Ammon's horn (tissue), 1 donor: ENCODE measurements at places on chromosomes 4 and X.

GRCh38 chr4:153427363-153428071, 38.6 kb upstream of the TMEM131L start:
- no peak for DNase-seq

GRCh38 chr4:8191136-8191747, 7.8 kb upstream of the SH3TC1 start:
- DNase-seq, result peak; percentile 71

DNA sequence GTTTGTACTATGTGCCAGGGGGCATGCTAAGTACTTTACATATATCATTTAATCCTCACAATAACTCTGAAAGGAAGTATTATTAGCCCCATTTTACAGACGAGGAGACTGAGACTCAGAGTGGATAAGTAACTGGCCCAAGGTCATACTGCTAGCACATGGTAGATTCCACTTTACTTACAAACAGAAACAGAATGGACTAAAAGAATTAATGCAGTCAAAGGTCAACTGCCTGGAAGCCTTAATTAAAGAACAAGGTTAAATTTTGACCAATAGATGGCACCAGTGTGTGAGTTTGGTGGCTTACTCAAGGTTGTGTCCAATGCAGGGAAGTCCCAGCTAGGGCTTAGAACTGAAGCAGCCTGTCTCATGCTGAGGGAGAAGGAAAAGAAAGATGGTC, 4.7 kb downstream of the RIPPLY1 start:
- peak; percentile 40 for DNase-seq

GRCh38 chr4:66430856-66431255, 760.6 kb upstream of the EPHA5 start:
- no peak for DNase-seq

DNA sequence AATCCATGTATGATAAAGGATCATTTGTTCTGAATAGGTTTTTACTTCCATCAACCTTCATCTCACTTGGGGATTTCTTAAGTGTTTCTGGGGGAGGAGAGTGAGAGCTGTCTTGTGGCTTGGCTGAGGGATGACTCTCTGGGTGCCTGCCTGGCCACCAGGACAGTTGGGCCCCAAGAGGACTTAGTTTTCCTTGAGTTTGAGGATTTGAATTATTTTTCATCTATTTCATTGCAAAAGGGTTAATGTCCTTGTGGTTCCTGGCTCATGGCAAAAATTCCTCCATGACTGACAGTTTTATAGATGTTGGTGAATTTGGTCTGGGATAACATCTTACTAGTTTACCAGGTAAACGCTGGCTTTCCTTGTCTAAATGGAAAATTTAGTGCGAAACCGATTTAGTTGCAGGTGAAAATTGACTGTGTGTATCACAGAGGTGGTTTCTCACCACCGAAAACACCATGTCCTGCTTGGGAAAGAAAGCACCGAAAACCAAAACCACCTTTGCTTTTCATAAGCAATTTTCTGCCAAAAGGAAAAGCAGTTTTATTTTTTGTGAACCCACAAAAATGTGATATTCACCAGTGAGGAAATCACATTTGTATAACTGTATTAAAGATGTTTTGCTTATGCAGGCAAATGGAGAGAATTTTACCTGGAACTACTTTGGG, 331.3 kb upstream of the SFRP2 start:
- DNase-seq, result no peak

DNA sequence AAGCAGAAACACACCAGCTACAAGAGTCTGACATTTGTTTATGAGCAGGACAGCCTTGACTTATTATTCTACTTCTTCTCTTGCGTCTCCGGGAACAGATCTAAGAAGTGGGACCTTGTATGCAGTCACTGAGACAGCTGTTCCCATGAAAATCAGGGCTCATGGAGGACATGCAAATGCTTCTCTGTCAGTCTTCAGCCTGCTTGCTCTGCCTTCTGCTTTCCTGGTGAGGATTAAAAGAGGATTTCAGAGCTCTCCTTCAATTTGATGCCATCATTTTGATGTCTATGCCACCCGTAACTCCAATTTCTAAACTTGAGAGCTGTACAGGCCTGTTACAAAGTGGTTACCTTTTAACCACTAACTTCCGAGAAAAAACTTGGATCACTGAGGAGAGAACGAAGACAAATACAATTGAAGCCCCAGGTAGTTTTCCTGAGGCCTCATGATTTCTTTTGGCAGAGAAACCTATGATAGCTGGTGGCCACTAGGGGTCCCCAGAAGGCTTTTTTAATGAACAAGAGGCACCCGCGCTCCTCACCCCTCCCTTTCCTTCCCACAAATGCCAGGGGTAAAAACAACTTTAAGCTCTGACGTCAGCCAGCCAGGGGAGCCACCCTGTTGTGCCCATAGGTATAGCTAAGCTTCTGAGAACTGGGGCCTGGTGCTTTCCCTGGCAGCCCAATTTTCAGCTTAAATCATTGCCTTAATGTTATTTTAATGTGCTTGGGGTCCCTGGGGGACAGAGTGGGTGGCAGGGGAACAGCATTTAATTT, 97.0 kb downstream of the DDIT4L start:
- DNase-seq, result peak; percentile 79
